Frontal cortex (tissue), 4 donors: ENCODE measurements at places on chromosomes 4 and X.

DNA sequence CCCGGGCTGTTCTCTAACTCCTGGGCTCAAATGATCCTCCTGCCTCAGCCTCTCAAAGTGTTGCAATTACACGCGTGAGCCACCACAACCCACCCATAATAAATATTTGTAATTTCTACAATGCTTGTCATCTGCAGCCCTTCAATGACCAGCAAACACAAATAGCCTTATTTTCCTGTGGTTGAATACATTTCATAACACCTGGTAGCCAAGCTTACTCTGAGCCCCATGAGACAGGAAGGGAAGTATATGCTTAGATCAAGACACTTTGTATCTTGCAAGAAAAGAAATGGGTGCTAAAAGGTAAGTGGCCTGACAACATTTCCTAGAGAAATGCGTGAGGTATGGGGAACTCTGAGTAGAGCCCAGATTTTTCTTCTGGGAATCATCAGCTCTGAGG, 56.9 kb upstream of the PDGFRA start:
- DNase-seq, result no peak

- DNase-seq, result no peak
These were observed 536 bp downstream of the OTUD5 start for GRCh38 chrX:48956728-48957414.

- DNase-seq, result no peak
These were observed 27.7 kb downstream of the LARP7 start for GRCh38 chr4:112664611-112665010.

DNA sequence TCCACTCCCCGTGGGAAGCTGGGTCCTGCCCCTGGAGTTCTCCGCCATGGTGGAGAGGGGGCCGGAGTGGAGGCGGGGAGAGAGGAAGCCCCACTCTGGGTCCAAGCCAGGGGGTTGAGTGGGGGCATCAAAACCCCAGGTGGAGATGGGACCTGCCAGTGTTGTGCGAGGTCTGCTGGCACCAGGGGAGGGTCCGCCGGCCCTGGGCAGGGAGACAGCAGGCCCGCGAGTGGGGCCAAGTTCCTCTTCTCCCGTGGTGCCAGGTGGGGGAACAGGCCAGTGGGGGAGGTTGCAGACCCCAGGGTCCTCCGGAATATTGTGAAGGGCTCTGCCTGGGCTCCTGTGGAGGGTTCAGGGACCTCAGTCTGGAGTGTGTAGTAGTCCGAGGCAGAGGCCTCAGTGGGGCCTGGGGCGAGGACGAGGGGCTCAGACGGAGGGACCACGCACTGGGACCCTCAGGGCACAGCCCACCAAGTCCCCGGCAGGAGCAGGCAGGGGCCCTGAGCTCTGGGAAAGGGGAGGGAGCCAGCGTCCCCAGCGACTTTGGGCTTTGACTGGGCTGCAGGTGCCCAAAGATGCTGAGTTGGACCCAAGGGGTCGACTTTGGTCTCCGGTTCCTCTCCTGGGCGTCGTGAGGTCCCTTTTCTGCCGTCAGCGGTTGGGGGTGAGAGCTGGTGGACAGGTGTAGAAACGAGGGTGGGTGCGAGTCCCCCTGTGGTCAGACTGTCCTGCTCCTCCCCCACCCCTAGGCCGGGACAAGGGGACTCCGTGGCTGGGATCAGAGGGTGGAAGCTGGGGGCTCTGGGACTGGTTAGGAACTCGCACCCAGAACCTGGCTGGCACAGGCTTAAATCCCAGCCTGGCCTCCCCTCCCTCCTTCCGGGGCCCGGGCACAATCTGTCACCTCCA, 43.8 kb upstream of the NKX1-1 start:
- DNase-seq, result no peak

GRCh38 chrX:153405426-153405825, 4.3 kb upstream of the PNMA6E start:
- no peak for DNase-seq

- no peak for DNase-seq
These were observed 54.4 kb downstream of the FAT1 start for GRCh38 chr4:186669159-186669731.

DNA sequence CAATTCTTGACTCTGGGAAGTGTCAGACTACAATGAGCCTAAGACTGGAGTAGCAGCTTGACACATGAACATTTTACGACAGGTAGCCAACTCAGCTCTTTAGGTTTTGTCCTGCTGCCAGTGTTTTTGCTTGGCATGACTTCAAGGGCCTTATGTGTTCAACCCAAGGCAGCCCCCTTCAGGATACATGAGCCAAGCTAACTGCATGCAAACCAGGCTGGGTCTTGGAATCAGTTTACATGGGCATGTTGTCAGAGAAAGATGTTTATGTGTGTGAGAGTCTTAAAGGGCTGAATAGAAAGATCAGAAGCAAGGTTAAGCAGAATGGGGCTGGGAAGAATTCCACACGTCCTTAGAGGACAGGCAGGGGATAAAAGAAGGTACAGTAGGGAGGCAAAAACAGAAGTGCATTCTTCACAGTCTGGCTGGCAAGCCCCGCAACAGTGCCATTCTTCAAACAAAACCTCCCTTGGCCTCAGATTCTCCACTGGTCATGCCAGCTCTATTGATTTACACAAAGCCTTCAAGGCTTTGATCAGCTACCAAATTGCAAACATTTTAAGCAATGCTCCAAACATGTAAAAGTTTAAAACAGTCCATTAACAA, 97.3 kb downstream of the NKX6-1 start:
- DNase-seq, result no peak

GRCh38 chr4:71559957-71560571, 221.2 kb downstream of the SLC4A4 start:
- no peak for DNase-seq

DNA sequence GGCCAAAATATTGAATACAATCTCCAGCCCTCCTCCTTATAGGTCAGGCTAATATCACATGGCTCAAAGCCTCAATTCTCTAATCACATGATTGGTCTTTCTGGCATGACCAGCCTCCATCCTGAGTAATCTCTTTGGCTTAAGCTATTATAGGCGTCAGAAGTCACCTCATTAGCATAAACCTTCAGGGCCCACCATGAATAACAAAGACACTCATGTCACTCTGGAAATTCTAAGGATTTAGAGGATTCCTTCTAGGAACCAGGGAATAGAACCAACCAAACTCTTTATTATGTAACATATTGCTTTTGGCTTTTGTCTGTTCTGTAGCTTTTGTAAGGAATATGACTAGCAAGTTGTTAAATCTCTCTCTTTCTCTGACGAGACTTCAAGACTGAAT, 109.2 kb upstream of the IGFBP7 start:
- DNase-seq, result no peak

DNA sequence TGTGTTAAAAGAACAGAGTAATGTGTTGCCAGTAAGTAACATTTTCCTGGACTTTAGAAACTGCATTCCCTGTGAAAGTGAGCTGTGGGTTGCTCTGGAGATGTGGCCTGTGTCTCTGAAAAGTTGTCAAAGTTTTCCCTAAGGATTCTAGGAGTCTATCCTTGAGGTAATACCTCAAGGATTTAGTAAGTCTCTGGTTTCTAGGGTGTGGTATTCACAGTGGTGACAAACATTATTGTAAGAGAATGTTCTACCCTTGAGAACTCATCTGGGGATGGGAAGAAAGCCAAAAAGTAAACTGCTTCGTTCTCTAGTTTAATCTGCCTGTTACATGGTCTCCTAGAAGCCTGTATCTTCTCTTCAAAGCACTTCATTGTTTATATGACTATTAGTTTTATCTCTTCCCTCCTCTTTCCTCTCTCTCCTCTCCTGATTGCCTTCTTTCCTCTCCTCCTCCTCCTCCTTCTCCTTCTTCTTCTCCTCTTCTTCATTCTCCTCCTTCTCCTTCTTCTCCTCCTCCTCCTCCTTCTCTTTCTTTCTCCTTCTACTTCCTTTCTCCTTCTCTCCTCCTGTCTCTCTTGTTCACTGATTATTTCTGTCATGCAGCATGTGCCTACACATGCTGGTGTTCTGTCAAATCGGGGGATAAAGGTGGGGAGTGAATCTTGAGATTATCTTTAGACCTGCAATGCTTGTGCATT, 321.3 kb downstream of the PTTG2 start:
- no peak for DNase-seq

GRCh38 chr4:120971884-120972283, 49.4 kb upstream of the PRDM5 start:
- no peak for DNase-seq

- no peak for DNase-seq
These were observed 930.2 kb downstream of the C4orf33 start for GRCh38 chr4:130026185-130026584.

- DNase-seq, result peak; percentile 2
These were observed 186.8 kb downstream of the NDST4 start for GRCh38 chr4:114926583-114926982.

DNA sequence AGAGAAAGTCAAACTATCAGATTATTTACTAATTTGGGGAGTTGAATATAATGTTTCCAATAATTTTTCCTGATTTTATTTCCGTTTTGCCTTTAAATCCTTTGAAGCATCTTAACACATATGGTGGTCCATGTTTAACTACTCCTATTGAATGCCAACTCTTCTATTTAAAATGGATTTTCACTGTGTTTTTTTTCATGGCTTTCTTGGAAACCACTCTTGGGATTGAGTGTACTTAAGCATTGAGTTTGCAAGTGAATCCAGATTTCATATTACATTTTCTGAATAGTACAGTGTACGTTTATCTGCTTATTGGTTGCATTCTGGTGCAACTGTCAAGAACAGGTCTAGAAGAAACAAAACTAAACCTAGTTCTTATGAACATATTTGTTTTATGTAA, 45.6 kb downstream of the RAPGEF2 start:
- DNase-seq, result no peak

DNA sequence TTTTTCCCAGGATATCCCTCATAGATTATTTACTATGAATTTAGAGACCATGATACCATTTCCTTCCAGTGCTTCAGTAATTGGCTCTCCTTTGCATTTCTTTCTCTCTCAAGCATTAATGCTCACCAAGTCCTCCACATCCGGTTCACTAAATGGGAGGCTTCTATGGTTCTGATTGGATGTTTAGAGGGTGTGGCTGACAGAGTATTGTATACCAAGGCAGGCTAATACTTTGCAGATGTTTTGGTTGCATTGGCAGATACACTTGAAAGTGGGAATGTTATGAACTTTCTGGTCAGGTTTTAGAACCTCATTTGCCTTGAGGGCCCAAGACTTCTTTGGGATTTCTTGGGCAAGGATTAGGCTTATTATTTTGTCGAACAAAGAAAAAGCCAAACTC, 24.2 kb downstream of the CBLL2 start:
- no peak for DNase-seq

DNA sequence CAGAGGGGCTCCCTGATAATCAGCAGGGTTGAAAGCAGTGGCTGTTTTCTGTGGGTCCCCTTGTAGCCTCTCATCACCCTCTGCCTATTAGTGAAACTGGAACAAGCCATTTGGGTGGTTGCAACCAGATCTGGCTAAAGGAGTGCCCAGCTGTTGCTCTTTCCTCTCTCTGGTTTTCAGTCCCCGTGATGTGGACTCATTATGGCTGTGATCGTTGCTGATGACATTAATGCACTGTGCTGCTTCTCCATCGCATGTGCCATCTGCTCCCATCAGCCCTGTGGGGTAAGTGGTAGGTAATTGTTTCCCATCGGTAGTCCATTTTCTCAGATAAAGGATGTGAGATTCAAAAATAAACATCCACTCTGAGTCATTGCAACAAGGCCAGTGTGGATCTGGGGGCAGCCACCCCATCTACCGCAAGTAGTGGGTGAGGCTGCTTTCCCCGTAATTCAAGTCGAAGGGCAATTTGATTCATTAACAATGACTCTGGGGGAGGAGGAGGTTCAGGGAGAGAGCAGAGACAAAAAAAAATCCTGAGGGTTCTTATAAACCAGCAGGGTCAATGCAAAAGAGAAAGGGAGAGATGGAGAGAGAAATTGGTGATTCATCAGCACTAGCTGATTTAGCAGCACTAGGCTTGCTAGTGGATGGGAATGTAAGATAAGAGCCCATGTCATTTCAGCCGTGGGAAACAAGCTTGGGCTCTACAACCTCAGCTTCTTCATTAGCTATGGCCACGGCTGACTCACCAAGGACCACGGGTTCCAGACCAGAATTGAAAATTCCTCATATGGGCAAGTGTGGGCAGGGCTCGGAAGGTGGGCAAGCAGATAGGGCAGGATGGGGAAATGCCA, 357.8 kb downstream of the MID1IP1 start:
- no peak for DNase-seq

DNA sequence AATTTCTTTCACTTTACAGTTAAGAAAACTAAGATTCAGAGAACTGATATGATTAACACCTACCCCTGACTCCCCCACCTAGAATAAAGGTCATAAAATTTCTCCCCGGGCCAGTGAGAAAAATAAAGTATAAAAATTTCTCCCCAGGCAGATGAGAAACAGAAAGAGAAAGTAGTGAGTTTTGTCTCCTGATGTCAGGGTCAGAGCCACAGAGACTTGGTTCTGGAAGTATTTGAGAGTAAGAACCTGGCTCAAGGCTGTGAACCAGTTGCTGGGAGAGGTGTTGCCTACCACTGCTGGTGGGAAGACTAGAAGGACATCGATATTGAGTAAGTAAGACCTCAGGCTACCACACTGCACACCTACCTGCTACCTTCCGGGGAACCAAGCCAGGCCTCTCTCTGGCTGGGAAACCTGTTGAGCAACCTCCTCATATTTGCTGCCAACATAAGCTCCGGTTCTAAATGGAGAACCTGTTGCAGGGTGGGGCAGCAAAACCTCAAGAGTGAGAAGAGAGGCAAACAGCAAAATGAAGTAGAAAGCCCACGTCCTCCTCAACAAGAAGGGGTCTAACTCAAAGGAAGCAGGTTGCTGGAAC, 104.2 kb upstream of the PUDP start:
- DNase-seq, result no peak

- no peak for DNase-seq
These were observed 33.6 kb upstream of the JADE1 start for GRCh38 chr4:128775916-128776315.

DNA sequence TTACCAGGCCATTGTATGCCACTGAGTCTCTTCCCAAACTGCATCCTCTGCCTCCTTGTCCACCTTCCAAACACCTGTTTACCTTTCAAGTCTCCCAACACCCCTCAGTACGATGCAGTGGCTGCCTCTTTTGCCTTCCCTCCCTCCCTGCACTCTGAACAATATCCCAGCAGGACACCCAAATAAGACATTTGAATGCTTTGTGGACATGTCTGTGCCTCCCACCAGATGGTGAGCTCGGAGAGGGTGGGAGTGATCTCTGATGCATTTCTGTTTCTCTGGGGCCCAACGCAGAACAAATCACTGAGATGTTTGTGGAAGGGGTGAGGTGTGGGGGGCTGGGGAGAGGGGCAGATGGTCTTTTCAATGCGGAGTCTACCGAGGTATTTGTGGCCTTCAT, 33.4 kb downstream of the PJA1 start:
- no peak for DNase-seq

DNA sequence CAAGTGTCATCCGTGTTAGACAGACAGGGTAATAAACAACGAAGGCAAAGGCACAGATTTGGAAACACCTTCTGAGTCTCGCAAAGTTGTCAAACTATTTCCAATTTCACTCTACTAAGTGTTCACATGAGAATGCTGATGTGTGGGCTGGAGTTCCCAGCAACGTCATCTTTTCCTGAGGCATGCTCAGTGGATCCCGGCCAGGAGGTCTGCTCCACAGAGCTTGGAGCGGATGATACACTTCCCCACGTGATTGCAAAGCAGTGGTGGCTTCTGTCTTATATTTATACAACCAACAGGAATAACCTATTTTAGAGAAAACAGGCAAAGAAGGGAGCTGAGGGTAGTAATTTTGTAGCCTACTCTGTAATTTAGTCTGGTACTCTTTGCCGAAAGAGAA, 40.1 kb upstream of the PDK3 start:
- DNase-seq, result no peak

GRCh38 chr4:120694973-120695372, 227.6 kb downstream of the PRDM5 start:
- no peak for DNase-seq
